Renal pelvis (tissue), 12 donors: ENCODE measurements at places on chromosomes 5 and 9. TPM values are rescaled to one million over a fixed set of nuclear protein-coding genes. Genes with fewer than 3 reads are reported as not detected.
A peak's percentile ranks its signal among the peaks of the same experiment; 100 is the strongest.

The ADGRD2 gene
- polyA plus RNA-seq, result 0.19 TPM

DNA sequence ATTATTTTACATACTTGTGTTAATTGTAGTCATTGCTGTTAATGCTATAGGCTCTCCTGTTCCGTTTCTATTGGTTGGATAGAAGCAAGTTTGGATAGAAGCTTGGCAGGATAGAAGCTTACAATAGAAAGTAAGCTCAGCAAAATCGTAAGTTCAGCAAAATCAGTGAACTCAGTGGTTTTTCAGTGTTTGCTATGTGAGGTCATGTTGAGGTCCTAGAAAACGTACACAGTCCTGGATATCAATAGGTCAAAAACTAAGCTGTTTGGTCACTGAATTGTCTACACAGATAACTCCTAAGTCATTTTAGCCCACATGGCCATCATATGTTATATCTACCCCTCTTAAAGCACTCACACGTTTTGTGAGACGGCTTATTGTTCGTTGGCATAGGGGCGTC lies 299.4 kb downstream of the MAN2A1 start:
- no peak for DNase-seq

GRCh38 chr5:153445875-153446579 lies 44.4 kb upstream of the GRIA1 start:
- DNase-seq, result no peak

The TSLP gene
- 0.17 TPM for polyA plus RNA-seq

- DNase-seq, result no peak
These were observed 3.6 kb upstream of the SPATA6L start for GRCh38 chr9:4669890-4670289.

DNA sequence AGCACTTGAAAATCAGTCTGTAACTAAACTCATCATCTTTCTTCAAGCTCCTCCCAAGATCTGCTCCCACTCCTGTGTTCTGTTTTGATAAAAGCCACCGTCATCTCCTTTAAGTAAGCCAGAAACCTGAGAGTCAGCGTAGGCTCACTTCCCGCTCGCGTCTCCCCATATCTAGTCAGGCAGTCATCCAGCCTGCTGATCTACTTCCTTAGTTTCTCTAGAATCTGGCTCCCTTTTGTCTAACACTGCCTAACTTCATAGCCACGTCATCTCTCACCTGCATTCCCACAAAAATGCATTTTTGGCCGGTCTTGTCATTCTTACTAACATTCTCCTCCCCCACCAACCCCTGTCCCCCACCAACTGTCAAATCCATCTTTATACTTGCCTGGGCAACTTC lies 3.0 kb upstream of the TJP2 start:
- DNase-seq, result no peak

The LCN6 gene
- polyA plus RNA-seq, result not detected

DNA sequence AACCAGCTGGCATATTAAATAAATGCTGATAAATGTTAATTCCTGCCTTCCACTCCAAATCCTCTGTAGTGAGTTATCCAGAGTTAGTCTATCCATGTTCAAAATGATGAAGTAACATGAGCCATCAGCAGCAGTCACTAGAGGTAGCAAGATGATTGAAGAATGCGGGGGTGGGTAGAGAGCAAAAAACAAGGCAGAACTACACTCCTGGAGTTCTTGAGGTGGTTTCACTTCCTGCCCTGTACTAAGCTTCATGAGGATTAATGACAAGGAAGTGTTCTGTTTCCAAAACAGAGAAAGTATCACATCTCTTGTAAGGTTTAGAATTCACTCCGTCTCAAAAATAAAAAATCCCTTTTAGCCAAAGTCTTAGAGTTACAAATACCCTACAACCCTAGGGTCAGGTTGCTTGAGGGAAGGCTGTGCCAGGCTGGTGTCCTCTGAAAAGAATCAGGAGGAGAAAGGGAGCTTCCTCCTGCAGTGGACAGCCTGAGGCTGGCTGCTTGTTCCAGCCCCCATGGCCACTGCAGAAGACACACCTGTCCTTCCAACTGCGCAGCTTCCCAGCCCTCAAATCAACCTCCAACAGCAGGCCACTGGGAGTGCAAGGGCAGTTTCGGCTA lies 180.2 kb downstream of the DENND1A start:
- peak; percentile 62 for DNase-seq

- no peak for DNase-seq
These were observed 130.9 kb upstream of the FBN2 start for GRCh38 chr5:128668921-128669320.

The OR13F1 gene
- not detected for polyA plus RNA-seq

The FASTKD3 gene
- polyA plus RNA-seq, result 20.7 TPM

- DNase-seq, result peak; percentile 71
These were observed 245.4 kb downstream of the MPDZ start for GRCh38 chr9:13033959-13034693.

GRCh38 chr9:117696154-117696553 lies 8.0 kb upstream of the TLR4 start:
- no peak for DNase-seq

DNA sequence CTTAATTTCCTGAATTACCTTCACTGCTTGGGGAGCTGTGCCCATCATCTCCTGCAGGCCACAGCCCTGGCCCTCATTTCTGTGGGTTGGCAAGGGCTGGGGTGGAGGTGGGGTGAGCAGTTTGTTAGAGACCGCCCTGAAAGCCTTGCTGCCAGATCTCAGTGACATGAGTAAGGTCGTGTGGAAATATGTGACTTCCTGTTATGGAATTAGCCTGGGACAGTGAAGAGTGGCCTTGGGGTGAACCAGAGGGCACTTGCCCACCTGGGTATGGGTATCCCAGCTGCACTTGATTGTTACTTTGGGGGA lies 2.5 kb upstream of the HNRNPAB start:
- no peak for DNase-seq

The EXOSC2 gene
- polyA plus RNA-seq, result 44.0 TPM

- no peak for DNase-seq
These were observed 138.1 kb downstream of the NXNL2 start for GRCh38 chr9:88672874-88673689.

The SLC45A2 gene
- 1.1 TPM for polyA plus RNA-seq

GRCh38 chr9:18906656-18907395 lies 126.2 kb downstream of the SAXO1 start:
- no peak for DNase-seq

The ADAMTS2 gene
- 11.7 TPM for polyA plus RNA-seq

GRCh38 chr5:121693864-121694263 lies 157.8 kb upstream of the FTMT start:
- DNase-seq, result no peak

The C5orf52 gene
- polyA plus RNA-seq, result not detected

GRCh38 chr5:108681079-108681921 lies 66.4 kb upstream of the FER start:
- peak; percentile 66 for DNase-seq

The IFNA2 gene
- polyA plus RNA-seq, result not detected

- DNase-seq, result no peak
These were observed 110.8 kb downstream of the PCSK1 start for GRCh38 chr5:96322217-96322616.

GRCh38 chr9:68750786-68751185 lies 45.7 kb downstream of the PIP5K1B start:
- DNase-seq, result no peak

The DOCK2 gene
- polyA plus RNA-seq, result 3.4 TPM

DNA sequence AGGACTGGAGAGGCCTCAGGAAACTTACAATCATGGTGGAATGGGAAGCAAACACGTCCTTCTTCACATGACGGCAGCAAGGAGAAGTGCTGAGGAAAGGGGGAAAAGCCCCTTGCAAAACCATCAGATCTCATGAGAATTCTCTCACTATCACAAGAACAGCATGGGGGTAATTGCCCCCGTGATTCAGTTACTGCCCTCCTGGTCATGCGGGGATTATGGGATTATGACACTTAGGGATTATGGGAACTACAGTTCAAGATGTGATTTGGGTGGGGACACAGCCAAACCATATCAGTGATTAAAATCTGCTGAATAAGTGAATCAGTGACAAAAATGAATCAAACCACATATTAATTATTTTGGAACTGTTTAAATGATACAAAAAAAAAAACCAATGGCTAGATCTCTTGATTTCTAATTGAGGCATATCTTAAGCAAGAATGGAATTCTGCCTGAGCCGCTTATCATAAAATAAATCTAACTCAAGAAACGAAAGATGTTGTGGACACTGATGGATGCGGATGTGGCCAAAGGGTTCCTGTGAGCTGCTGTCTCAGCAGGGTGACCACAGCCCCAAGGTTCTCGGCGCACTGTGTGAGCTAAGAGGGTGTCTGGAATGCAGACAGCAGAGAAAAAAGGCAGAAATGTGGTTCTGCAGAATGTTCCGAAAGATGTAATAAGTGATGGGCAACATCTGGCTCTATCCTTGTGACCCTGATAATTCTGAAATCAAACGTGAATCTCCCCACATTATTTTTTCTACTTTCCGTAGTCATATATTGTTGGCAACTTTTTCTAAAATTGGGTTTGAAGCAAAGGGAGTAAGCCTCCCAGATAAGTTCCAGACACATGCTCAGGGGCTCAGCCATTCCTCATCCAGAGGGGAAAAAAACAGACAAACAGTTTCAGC lies 107.2 kb upstream of the ICE1 start:
- no peak for DNase-seq

The SNCAIP gene
- 23.5 TPM for polyA plus RNA-seq

DNA sequence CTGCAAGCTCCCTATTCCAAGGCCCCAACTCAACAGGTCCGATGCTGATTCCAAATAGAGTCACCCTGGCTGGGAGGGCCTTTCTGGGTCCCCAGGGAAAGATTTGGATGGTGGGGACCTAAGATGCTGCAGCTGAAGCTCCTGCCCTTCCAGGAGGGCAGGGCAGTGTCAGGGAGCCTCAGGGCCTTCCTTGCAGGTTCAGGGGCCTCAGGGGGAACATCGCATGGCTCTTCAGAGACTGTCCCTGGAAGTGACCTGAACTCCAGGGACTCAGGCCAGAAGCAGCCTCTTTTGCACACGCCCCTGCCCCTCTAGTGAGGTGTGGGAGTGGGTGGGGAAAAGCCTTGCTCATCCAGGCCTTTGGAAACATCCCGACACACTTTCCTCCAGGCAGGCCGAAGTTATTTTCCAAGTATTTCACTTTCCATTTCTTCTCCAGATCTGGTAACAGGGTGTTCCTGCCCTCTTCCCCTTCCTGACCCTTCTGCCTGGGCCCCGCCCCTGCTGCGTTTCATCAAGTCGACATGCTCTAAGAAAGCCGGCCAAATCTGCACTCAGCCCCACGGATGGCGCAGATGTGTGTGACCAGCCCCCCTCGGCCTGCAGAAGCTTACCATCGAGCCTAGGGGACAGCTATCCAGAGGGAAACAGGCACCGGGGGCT lies 159.5 kb downstream of the FGF18 start:
- DNase-seq, result no peak

GRCh38 chr5:39484673-39485072 lies 59.9 kb upstream of the DAB2 start:
- DNase-seq, result no peak

GRCh38 chr5:18745988-18746615 lies 1111.8 kb downstream of the TAF11L14 start:
- no peak for DNase-seq

GRCh38 chr9:76135902-76136301 lies 245.4 kb downstream of the PCSK5 start:
- DNase-seq, result no peak

- no peak for DNase-seq
These were observed 54.4 kb upstream of the FCN1 start for GRCh38 chr9:134972140-134972539.

The ST8SIA4 gene
- polyA plus RNA-seq, result 7.6 TPM

- DNase-seq, result no peak
These were observed 134.2 kb upstream of the MARCHF11 start for GRCh38 chr5:16313761-16314160.

The CAVIN4 gene
- 2.9 TPM for polyA plus RNA-seq

The DIPK1B gene
- polyA plus RNA-seq, result 34.3 TPM

GRCh38 chr5:15823398-15823797 lies 323.4 kb downstream of the FBXL7 start:
- DNase-seq, result no peak

- no peak for DNase-seq
These were observed 49.4 kb downstream of the SLC46A2 start for GRCh38 chr9:112841261-112841660.

The FOXD4L5 gene
- 0.39 TPM for polyA plus RNA-seq

DNA sequence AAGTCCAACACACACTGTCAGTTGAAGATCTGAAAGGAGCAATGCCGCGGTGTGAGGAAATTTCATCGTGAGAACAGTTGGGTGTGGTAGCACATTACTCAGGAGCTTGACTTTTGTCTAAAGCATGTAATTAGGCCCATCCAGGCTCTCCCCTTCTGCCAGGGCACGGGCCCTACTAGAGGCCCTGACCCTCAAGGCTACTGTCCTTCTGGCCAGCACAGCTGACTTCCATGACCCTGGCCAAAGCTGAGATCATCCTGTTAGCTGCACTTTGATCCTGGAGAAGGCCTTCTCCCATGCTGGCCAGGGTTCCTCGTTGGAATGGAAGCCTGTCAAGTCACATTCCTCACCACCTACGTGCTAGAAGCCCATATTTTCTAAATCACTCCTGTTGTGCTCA lies 77.8 kb upstream of the SLC1A3 start:
- DNase-seq, result no peak

The GMCL2 gene
- polyA plus RNA-seq, result not detected

GRCh38 chr5:144832416-144832815 lies 661.7 kb downstream of the KCTD16 start:
- no peak for DNase-seq

- DNase-seq, result no peak
These were observed 7.7 kb upstream of the PTPDC1 start for GRCh38 chr9:94076557-94076956.

The PCDHB16 gene
- 7.4 TPM for polyA plus RNA-seq

- no peak for DNase-seq
These were observed 103.4 kb downstream of the DAB2IP start for GRCh38 chr9:121754655-121755436.

The MZB1 gene
- polyA plus RNA-seq, result 0.73 TPM

GRCh38 chr9:21684231-21684630 lies 118.2 kb upstream of the MTAP start:
- DNase-seq, result no peak

- DNase-seq, result no peak
These were observed 486.8 kb downstream of the PSAT1 start for GRCh38 chr9:78783743-78784142.

- DNase-seq, result no peak
These were observed 677.3 kb downstream of the PRELID2 start for GRCh38 chr5:145157841-145158240.

DNA sequence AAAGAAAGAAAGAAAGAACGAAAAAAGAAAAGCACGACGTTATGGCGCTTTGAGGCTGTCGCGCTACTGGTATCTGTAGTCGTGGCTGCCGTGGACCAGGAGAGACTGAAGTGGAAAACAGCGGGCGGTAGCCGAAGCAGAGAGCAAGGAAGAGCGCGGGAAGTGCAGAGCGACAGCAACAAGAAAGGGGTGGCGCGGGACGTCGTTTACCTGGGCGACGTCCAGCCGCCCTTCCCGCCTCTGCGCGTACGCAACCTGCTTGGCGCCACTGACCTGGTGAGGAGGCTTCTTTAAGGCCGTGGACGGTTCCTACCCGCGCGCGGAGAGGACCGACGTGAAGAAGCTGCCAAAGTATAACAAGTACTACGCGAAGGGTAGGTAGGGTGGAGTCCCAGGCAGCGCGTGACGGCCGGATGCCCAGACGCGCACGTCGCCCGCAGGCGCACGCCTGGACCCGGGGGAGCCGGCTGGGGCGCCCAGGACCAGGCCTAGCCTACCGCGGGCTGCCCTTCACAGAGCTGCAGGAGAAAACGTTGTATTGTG lies 15.4 kb downstream of the CCL28 start:
- peak; percentile 24 for DNase-seq

GRCh38 chr5:72066705-72067107 lies 40.6 kb upstream of the MAP1B start:
- DNase-seq, result no peak

The MSX2 gene
- 0.82 TPM for polyA plus RNA-seq
